ENCODE measurements at places on chromosomes 3 and 15. TPM values are rescaled to one million over a fixed set of nuclear protein-coding genes. Genes with fewer than 3 reads are reported as not detected.

GRCh38 chr3:58210761-58211460 is at the start of gene DNASE1L3:
Gene DNASE1L3, minus strand, starts transcription at chr3:58210972. Its CDS starts 66 bp downstream, at chr3:58210906.
- H3K4me3 ChIP-seq: no peak within 1 kb of the TSS
- no peak for DNase-seq
- H3K27me3 ChIP-seq: no peaks in the 10 kb centered on the region
- no peaks in the 10 kb centered on the region for H3K4me1 ChIP-seq
- H3K27ac ChIP-seq: peak within 1 kb of the TSS; percentile 4
- no peaks in the 10 kb centered on the region for H3K36me3 ChIP-seq

DNA sequence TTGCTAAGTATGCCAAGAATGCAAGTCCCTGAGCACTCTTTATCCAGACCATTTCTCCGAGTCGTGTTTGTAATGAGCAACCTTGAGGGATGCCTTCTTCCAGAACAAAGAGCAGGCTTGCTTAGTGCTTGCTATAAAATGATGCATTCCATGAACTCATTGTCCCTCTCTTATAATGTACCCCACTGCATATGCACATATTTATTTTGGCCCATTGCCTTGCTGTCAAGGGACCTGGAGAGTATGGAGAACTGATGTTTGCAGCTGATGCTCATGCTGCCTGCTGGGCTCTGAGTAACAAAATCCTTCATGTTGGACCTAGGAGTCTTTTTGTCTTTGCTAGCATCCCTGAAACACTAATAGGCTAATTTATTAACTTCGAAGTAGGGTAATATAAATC is 97.8 kb upstream of the AADACL2 start:
- H3K36me3 ChIP-seq: no peaks in the 10 kb centered on the region
- H3K4me3 ChIP-seq: no peak overlapping the region
- DNase-seq: no peak
- no peaks in the 10 kb centered on the region for H3K4me1 ChIP-seq
- no peaks in the 10 kb centered on the region for H3K27me3 ChIP-seq

GRCh38 chr3:51389423-51390183 is 1.5 kb upstream of the RBM15B start:
- no peak overlapping the region for H3K4me3 ChIP-seq
- no peaks in the 10 kb centered on the region for H3K27me3 ChIP-seq
- no peaks in the 10 kb centered on the region for H3K36me3 ChIP-seq
- H3K4me1 ChIP-seq: peaks cover 39% of the 10 kb centered on the region
- no peak overlapping the region for H3K27ac ChIP-seq

GRCh38 chr3:160195106-160195505 is 30.1 kb upstream of the C3orf80 start:
- no peaks in the 10 kb centered on the region for H3K27me3 ChIP-seq
- DNase-seq: no peak
- H3K4me3 ChIP-seq: no peak overlapping the region
- H3K36me3 ChIP-seq: no peaks in the 10 kb centered on the region

GRCh38 chr3:175735866-175736265 is 876.7 kb downstream of the NAALADL2 start:
- no peaks in the 10 kb centered on the region for H3K36me3 ChIP-seq
- no peak for DNase-seq
- H3K4me3 ChIP-seq: no peak overlapping the region
- H3K27me3 ChIP-seq: no peaks in the 10 kb centered on the region
- H3K4me1 ChIP-seq: no peaks in the 10 kb centered on the region

- no peak for DNase-seq
- no peak overlapping the region for H3K4me3 ChIP-seq
- H3K27me3 ChIP-seq: no peaks in the 10 kb centered on the region
- H3K27ac ChIP-seq: no peak overlapping the region
Observed at GRCh38 chr15:39118510-39118909, 462.4 kb upstream of the THBS1 start.

DNA sequence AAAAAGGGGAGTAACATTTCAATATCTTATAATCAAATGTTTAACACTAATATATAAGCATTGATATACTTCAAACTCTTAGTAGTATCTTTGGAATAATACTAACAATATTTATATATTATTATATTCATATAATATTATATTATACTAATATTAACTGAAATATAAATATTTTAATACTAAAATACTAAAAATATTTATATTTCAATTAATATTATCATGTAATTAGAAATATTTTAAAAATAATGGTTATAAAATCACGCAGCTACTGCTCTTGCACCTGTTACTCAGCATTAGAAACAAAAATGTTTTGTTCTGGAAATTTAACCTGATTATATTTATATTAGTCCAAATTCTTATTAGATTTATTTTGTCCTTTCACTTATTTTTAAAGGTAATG is 12.6 kb upstream of the ATP8B4 start:
- H3K4me3 ChIP-seq: no peak overlapping the region
- no peak for DNase-seq
- no peaks in the 10 kb centered on the region for H3K4me1 ChIP-seq
- no peaks in the 10 kb centered on the region for H3K36me3 ChIP-seq
- H3K27ac ChIP-seq: no peak overlapping the region

DNA sequence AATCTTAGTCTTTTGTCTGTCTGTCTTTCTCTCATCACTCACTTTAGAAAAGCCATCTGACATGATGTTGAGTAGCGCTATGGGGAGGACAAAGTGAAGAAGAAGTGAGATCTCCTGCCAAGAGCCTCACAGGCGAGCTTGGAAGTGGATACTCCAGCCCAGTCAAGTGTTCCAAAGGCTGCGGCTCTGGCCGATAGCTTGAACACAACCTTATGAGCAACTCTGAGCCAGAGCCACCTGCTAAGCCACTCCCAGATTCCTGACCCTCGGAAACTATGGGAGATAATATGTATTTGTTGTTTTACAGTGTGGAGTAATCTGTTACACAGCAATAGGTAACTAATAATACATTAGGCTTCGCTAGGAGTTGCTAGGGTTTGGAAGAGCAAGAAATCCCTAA is 76.2 kb downstream of the MB21D2 start:
- no peak overlapping the region for H3K4me3 ChIP-seq
- H3K27me3 ChIP-seq: no peaks in the 10 kb centered on the region
- DNase-seq: no peak
- no peaks in the 10 kb centered on the region for H3K4me1 ChIP-seq
- H3K36me3 ChIP-seq: no peaks in the 10 kb centered on the region

DNA sequence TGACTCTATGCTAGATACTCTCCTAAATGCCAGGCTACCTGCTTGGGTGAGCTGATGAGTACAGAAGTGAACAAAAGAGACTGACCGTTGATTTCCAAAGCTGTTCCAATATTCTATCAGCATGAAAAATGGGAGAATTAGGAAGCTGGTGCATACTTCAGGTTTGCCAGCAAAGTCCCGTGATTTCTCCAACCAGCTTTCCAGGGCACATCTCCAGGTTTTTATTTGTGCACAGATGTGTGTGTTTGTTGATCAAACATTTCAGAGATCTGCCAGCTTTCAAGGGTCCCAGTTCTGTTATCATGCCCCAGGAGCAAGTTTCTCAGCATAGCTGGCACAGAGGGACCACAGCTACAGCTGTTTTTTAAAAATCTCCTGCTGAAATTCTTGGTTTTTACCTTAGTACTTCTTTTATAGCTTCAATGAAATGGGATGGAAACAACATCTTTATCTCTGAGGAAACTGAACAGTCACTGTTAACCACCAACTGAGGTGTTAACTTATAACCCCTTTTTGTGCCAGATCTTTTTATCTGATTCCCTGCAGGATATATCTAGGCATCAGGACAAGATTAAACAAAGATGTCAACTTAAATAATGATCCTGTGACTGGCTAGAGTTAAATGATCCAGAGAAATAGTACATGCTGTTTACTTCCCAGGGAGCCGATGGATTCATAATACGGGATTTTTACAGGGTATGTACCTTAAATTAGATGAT is 380.8 kb downstream of the GRM7 start:
- DNase-seq: no peak
- H3K27ac ChIP-seq: no peak overlapping the region
- H3K4me1 ChIP-seq: no peaks in the 10 kb centered on the region
- H3K4me3 ChIP-seq: no peak overlapping the region
- no peaks in the 10 kb centered on the region for H3K36me3 ChIP-seq

GRCh38 chr3:111619833-111620232 is 24.7 kb upstream of the ZBED2 start:
- no peak for DNase-seq
- H3K27me3 ChIP-seq: no peaks in the 10 kb centered on the region
- no peaks in the 10 kb centered on the region for H3K36me3 ChIP-seq
- H3K4me1 ChIP-seq: no peaks in the 10 kb centered on the region

DNA sequence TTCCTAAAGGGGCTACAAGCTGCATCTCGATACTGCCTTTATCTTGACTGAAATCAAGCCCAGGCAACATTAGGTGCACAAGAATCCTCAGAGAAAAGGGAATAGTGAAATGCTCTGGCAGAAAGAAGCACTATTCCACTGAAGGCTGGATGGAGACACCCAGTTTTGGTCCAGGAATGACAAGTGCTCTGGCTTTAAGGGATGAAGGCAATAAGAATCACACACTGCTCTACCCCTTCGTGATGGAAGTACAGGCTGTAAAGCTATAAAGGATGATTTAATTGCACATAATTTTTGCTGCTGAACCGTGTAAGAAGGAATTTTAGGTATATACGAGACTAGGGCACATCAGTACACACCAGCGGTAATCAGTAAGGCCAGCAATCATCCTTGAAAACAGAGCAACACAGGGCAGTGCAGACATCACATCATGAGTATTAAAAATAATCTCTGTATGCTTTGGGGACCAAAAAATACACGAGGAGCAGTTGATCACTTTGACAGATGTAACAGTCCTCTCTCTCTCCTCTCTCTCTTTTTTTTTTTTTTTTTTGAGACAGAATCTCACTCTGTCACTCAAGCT is 414.6 kb upstream of the TBL1XR1 start:
- no peaks in the 10 kb centered on the region for H3K36me3 ChIP-seq
- no peaks in the 10 kb centered on the region for H3K4me1 ChIP-seq
- no peak for DNase-seq
- no peak overlapping the region for H3K27ac ChIP-seq

- H3K4me1 ChIP-seq: no peaks in the 10 kb centered on the region
- peaks cover 22% of the 10 kb centered on the region for H3K27me3 ChIP-seq
- no peak overlapping the region for H3K27ac ChIP-seq
- no peaks in the 10 kb centered on the region for H3K36me3 ChIP-seq
- H3K4me3 ChIP-seq: no peak overlapping the region
Observed at GRCh38 chr15:67815036-67815592, 10.2 kb upstream of the SKOR1 start.

GRCh38 chr15:45747426-45747825 is 112.6 kb downstream of the SQOR start:
- H3K4me1 ChIP-seq: no peaks in the 10 kb centered on the region
- H3K4me3 ChIP-seq: no peak overlapping the region
- no peak overlapping the region for H3K27ac ChIP-seq
- no peak for DNase-seq

- no peak for DNase-seq
- no peaks in the 10 kb centered on the region for H3K36me3 ChIP-seq
- H3K4me3 ChIP-seq: no peak overlapping the region
- H3K27ac ChIP-seq: no peak overlapping the region
Observed at GRCh38 chr15:80761754-80762153, 17.4 kb upstream of the CEMIP start.

EIF5A2 gene
- 4.7 TPM for total RNA-seq

SEMA3G gene
- total RNA-seq: 255 TPM

SCAANT1 gene
- not detected for total RNA-seq

SLC25A38 gene
- 28.2 TPM for total RNA-seq

POLR2M gene
- 194 TPM for total RNA-seq

CYP1A1 gene
- total RNA-seq: 4.8 TPM

GOLGA8S gene
- 0.44 TPM for total RNA-seq
